ENCODE measurements at places on chromosomes 2 and 18. TPM values are rescaled to one million over a fixed set of nuclear protein-coding genes. Genes with fewer than 3 reads are reported as not detected.

The SLC25A52 gene
- not detected for polyA plus RNA-seq

The ST8SIA3 gene
- not detected for polyA plus RNA-seq

The ACVR1C gene
- not detected for polyA plus RNA-seq

The MGAT4A gene
- 35.1 TPM for polyA plus RNA-seq

The TSGA10 gene
- polyA plus RNA-seq: 0.32 TPM

The ABCB11 gene
- not detected for polyA plus RNA-seq

Data from CD14-positive monocyte (primary cell).